ENCODE measurements at places on chromosomes 6 and 20. TPM values are rescaled to one million over a fixed set of nuclear protein-coding genes. Genes with fewer than 3 reads are reported as not detected.

PDE7B gene
- total RNA-seq: 18.8 TPM

AIG1 gene
- total RNA-seq: 16.6 TPM

TRIM15 gene
- total RNA-seq: not detected

NCOA5 gene
- 10.9 TPM for total RNA-seq

TSHZ2 gene
- total RNA-seq: under 0.01 TPM

ZNF391 gene
- 0.76 TPM for total RNA-seq

LAMA4 gene
- total RNA-seq: 307 TPM
